ENCODE measurements at places on chromosomes 7 and 10.

DNA sequence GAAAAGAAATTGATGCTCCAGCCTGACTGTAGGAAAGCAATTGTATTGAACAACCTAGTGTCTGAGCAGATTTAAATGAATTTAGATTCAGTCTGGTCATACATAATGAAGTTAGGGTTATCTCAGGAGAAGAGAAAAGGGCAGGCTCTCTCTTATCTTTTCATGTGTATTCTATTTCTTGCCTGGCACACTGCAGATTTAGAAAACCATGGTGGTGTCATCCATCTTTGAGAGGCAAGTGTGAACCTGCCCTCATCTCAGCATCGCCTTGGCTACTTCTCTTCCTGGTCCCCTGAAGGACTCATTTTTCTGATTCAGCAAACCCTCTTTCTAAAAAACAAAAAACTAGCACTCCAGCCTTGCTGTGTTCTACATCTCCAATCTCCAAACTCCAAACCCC lies 137.7 kb downstream of the LRRC4 start:
- DNase-seq = no peak

- no peak for DNase-seq
Observed at GRCh38 chr7:49692516-49692915, 80.9 kb upstream of the VWC2 start.

- no peak for DNase-seq
Observed at GRCh38 chr10:11527691-11528255, 83.7 kb downstream of the USP6NL start.

DNA sequence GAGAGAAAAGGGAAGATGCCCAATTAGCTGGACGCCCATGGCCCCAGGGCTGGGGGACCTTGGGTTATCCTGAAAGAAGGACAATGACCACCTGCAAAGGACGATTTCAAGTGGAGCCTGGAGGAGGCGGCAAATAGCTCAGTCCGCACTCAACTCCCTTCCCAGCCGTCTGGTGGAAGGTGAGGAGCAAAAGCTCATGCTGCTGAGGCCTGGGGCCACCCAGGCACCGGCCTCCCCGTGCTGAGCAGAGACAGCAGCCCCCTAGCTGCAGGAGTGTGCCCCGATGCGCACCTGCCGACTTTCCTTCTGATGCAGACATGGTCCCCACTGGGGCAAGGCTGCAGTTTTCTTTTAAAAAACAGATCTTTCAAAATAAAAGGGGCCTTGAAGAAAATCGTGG lies 7.9 kb downstream of the FAM20C start:
- no peak for DNase-seq

GRCh38 chr7:90175667-90176066 lies 21.4 kb downstream of the STEAP1 start:
- no peak for DNase-seq

GRCh38 chr10:72765051-72765745 lies 73.3 kb downstream of the MCU start:
- no peak for DNase-seq

DNA sequence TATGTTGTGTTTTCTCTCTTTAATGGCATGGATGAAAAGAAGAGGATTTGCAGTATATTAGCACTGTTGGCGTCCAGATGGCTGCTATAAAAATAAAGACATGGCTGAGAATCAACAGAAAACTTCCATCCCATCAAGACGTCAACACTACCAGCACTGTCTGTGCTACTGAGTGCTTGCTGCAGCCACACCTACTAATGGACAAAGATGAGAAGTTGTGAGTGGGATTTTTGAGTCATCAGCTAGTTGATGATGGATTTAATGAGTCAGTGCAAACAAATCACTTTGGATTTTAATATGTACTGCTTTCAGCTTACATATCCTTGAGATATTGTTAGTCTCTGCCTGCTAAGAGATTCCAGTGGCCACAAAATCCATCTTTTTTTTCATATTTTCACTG lies 631.0 kb upstream of the ANKRD30A start:
- DNase-seq = no peak

GRCh38 chr7:50868426-50869100 lies 85.9 kb upstream of the GRB10 start:
- no peak for DNase-seq

GRCh38 chr7:19262826-19263225 lies 117.6 kb upstream of the FERD3L start:
- no peak for DNase-seq

- no peak for DNase-seq
Observed at GRCh38 chr7:32879460-32879859, 12.1 kb downstream of the KBTBD2 start.

DNA sequence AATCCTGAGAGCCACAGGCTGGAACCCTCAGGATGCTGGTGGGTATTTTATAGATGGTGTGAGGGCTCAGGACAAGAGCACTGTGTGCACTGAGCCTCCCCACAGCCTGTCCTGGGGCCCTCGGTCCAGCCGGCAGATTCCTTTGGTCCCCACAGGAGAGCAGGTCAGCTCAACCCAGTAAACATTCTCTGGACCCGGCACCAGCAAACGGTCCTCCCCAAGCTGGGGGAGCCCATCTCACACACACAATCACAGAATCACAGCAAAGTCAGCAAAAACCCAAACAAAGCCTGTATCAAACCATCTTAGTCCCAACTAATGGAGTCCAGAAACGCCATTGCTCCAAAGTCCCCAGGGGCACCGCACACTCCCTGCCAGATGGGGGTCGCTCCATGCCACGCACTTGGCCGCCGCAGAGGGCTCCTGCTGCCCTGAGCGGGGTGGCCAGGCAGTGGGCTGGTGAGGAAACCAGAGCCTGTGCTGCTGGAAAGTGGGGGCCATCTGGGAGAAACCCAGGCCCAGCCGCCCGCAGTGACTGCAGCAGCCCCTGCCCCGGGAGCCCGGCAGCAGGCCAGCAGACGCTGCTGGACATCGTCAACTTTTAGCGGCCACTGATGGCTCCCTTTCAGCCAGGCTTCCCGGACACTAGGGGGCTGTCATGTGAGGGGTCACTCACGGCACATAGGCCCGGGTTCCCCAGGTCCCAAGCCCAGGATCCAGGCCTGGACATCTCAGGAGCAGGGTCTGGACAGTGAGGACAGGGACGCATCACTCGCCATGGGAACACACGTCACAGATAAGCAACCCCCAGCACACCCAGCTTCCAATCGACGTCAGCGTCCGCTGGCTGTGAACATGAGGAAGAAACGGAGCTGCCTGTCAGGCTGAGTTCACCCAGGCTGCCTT lies 52.6 kb downstream of the DPYSL4 start:
- DNase-seq = peak; percentile 83

GRCh38 chr7:77450613-77451012 lies 34.5 kb upstream of the GSAP start:
- DNase-seq = no peak

GRCh38 chr7:156240532-156240931 lies 400.0 kb upstream of the RNF32 start:
- no peak for DNase-seq

- no peak for DNase-seq
Observed at GRCh38 chr7:133358708-133359107, 105.8 kb downstream of the EXOC4 start.

DNA sequence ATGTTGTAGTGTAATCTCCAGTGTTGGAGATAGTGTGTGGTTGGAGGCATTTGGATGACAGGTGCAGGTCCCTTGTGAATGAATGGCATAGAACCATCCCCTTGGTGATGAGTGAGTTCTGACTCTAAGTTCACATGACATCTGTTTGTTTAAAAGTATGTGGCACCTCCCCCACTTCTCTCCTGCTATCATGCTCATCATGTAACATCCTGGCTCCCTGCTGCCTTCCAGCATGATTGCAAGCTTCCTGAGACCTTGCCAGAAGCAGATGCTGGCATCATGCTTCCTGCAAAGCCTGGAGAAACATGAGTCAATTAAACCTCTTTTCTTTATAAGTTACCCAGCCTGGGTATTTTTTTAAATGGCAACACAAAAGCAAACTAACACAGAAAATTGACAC lies 499.0 kb upstream of the SEMA3D start:
- no peak for DNase-seq

DNA sequence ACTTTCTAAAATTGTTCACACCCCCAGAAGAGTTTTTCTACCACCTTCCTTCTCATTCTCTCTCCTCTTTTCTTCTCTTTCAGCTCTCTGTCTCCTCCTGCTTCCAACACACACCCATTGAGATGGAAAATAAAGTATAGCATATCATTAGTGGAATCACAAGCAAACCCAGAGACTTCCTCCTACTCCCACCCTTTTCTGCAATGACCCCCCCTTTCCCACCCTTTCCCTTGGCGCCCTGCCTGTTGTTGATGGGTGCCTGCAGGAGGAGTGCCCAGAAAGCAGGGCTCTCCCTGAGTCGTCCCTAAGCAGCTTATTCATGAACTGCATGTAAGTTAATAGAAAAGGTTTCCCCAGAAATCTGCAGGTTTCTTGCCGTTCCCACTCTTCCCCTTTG lies 300.0 kb downstream of the PLXNA4 start:
- no peak for DNase-seq

- DNase-seq = peak; percentile 18
Observed at GRCh38 chr10:52213321-52213752, 100.7 kb upstream of the DKK1 start.

GRCh38 chr7:27922907-27923641 lies 183.1 kb downstream of the TAX1BP1 start:
- DNase-seq = peak; percentile 93

DNA sequence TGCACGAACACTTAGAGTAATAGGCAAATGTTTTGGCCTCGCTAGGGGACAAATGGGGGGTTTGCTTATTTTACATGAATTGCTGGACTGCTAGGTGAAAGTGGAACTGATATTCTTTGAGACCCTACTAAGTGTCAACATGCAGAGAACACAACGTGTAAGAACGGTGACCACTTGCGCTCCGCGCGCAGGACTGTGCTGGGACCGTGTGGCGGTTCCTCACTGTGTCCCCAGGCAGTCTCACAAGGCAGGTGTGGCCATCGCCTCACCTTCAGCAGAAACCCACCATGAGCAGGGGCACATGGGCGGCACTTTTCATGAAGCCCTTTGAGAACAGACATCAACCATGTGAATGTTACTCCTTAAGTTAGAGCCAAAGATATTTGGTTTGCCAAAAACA lies 27.2 kb downstream of the PTPRN2 start:
- no peak for DNase-seq

DNA sequence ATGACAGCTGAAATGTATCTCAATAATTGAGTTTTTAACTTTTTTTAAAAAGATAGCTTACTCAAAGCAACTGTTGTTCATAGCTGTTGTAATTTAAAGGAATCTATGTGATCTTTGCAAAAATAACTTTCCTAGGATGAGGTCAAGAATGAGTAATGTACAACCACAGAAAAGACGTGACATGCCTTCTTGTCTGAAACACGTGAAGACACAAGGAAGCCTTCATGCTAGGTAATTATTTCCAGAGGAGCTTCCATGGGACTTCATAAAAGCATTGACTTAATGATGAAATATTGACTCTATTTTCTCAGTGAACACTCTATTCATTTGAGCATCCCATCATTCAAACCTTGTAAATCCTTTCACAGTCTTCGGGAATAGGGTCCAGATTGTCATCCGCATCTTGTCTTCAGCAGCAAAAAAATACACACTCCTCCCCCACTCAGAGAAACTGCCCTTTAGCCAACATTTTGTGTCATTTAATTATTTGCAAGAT lies 528.0 kb downstream of the NRG3 start:
- DNase-seq = no peak

Measured in right cardiac atrium (tissue), 5 donors.